Stimulated activated CD8-positive, alpha-beta memory T cell treated with anti-CD3 and anti-CD28 coated beads, Interleukin-4, amount 100 ng/mL, for 24 hours (primary cell): ENCODE measurements at places on chromosomes 11 and 22.
A peak's percentile ranks its signal among the peaks of the same experiment; 100 is the strongest.

DNA sequence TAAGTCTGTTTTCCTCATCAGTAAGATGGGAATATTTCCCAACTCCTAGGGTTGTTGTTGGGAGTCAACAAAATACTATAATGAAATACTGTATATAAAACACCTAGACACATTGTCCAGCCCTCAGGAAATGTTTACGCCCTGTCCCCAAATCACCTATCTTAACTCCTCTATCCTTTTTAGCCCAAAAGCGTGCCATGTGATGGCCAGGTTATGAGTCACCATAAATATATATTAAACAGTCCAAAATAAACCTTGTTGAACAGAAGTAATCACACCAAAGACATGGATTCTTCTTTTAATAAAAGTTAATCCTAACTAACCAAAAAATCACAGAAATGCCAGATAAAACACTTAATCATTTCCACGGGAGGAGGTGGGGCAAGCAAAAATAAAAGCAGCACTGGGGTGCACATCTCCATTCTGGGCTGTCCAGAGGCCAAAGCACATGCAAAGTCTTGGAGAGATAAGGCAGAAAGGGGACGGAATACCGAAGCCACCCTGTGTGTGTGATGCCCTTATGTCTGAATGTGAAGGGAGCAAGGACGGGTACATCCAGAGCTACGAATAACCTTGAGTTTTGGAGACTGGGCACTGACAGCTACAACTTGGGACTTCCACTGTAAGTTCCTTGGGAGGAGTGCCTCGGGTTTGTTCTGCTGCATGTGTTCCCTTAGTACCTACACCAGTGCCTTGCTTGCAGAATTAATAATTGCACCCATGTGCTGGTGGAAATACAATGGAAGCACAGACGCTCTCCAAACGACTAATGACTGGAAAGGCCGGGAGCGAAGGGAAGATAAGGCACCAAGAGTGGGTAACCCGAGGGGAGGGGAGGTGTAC is 1.1 kb downstream of the OSBP start:
- DNase-seq: no peak

DNA sequence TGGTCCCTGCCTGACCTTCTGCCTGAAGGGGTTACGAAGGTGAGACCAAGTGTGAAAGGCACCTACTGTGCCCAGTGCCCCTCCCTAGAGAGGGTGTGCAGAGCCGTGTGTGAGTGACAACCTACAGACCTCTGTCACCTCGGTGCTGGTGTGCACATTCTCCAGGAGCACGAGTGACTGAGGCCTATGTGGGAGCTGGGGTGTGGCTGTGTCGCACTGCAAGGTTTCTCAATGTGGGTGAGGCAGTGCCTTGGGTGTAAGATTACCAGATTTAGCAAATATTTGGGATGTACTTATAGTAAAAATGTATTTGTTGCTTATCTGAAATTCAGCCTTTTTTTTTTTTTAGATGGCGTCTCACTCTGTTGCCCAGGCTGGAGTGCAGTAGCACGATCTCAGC is 5.6 kb downstream of the STARD10 start:
- no peak for DNase-seq

DNA sequence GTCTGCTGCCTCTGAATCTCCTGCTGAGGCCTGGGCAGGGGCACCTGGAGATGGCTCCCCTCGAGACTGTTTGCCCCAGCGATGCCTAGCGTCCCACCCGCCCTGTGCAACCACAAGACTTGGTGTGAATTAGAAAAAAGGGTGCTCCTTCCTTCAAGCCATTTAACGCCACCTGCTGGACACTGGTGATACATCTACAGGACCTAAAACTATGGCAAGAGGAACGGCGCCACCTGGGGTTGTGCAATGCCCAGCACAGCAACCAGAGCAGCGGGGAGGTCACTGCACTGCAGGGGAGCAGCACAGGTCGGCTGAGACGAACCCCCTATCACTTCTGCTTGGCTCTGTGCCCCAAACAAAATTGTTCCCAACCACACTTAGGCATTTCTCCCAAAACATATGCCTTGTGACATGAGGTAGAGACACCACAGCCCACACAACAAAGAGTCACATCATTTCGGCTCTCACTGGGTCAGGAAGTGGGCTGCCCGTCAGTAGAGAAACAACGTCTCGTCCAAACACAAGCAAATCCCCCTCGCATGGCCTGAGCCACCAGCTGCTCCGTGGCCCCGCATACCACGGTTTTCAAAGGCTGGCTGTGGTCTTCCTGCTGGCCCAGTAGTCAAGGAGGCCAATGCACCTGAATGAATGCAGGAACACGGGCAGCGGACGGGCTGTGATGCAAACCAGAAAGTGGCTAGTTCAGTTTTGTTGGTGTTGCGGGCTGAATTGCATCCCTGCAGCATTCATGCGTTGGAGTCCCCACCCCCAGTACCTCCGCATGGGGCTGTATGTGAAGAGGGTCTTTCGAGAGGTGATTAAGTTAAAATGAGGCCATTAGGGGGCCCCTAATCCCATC is 171.9 kb downstream of the SHANK2 start:
- peak; percentile 30 for DNase-seq

GRCh38 chr11:66225066-66225465 is 43.4 kb upstream of the RAB1B start:
- no peak for DNase-seq

GRCh38 chr11:10623797-10624761 is 55.6 kb upstream of the LYVE1 start:
- no peak for DNase-seq

- no peak for DNase-seq
These were observed 19.2 kb upstream of the MUC5B start for GRCh38 chr11:1203505-1204271.

DNA sequence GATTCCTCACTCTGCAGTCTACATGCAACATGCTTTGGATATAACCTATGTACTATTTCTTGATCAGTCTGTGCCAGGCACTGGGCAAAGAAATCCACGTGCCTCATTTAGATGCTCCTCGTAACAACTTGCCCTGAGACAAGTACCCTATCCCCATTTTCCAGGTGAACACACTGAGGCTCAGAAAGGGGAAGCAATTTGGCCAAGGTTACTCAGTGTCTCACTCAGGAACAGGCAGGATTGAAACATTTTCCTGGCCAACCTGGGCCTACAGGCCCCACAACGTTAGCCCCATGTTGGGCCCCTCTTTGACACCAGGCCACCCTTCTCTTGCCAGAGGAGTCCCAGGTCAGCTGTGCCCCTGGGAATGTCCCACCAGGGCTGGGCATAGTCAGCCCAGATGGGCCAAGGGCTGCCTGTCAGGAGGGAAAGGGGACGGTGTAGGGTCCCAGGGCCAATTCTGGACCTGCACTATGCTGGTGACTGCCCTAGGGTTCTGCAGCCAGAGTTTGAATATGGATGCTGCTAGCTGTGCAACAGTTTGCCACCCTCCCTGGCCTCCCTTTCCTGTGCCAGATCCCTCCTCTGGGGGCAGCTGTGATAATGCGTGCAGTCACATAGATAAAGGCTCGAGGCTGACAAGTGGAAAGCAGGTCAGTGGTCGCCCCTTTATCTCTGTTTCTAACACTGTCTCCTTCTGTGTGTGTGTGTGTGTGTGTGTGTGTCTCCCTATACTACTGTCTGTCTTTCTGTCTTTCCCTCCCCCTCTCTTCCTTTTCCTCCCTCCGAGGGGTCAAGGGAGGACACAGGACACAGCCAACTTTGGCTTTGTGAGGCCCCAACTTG is 10.4 kb upstream of the EMID1 start:
- no peak for DNase-seq

- DNase-seq: no peak
These were observed 223.1 kb upstream of the B3GAT1 start for GRCh38 chr11:134634897-134635831.

- DNase-seq: no peak
These were observed 71.5 kb upstream of the IGLL5 start for GRCh38 chr22:22816171-22816514.

DNA sequence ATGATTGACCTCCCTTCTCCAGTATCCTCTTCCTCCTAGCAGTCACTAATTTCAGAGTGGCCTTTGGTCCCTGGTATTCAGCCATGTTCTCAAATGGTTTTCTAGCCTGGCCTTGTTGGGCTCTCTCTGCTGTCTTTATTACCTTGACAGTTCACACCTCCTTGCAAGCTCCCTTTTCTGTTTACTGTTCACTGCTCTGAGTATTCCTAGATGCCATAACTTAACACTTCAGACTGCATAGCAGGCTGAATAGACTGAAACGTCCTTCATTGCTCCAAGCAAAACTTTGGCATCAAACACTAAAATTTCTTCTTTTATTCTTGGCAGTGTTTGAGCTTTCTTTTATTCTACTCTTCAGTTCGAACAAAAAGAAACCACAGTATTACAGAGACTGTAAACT is 49.7 kb upstream of the SLC25A18 start:
- no peak for DNase-seq

- DNase-seq: no peak
These were observed 100.8 kb downstream of the KIAA1671 start for GRCh38 chr22:25053153-25053805.

DNA sequence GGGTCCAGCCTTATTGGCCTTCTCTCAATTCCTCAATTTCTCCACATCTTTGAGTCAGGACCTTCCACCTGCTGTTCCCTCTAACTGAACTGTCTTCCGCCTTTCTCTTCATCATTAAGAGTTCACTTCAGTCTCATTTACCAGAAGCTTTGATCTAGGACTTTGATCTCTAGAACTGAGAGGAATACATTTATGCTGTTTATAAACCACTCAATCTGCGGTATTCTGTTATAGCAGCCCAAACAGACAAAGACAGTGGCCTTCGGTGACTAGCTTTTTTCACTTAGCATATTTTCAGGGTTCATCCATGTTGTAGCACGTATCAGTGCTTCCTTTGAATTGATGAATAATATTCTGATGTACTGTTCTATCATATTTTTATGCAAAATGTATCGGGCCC is 10.5 kb downstream of the CLPB start:
- no peak for DNase-seq

DNA sequence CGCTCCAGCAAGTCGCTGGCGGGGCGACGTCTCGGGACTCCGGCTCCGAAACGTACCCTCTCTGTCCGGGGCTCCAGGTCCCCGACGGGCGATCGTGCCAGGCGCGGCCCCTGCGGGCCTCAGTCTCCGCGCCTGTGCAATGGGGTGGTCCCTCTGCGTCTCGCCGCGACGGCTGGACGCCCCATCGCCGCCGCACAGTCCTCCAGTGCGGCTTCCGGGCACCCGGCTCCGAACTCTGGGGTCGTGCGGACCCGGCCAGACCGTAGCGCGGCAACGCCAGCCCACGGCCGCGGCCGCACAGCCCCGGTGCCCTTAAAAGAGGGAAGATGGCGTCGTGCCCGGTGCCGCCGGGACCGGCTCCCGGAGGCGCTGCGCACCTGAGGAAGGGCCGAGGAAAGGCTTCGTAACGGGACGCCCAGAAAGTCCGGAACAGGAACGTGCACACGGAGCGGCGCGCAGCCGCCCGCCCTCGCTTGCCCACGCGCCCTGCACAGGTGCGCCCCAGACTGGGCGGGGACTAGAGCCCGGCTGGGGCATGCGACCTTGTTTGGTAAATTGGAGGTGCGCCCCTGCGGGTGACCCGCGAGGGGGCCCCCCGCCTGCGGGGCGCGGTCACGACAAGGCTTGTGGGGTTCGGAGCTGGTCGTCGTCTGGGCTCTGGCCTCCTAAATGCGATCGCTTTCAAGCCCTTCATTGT is 525 bp downstream of the BIK start:
- DNase-seq: no peak

GRCh38 chr11:84866922-84867321 is 760.2 kb downstream of the DLG2 start:
- DNase-seq: no peak

DNA sequence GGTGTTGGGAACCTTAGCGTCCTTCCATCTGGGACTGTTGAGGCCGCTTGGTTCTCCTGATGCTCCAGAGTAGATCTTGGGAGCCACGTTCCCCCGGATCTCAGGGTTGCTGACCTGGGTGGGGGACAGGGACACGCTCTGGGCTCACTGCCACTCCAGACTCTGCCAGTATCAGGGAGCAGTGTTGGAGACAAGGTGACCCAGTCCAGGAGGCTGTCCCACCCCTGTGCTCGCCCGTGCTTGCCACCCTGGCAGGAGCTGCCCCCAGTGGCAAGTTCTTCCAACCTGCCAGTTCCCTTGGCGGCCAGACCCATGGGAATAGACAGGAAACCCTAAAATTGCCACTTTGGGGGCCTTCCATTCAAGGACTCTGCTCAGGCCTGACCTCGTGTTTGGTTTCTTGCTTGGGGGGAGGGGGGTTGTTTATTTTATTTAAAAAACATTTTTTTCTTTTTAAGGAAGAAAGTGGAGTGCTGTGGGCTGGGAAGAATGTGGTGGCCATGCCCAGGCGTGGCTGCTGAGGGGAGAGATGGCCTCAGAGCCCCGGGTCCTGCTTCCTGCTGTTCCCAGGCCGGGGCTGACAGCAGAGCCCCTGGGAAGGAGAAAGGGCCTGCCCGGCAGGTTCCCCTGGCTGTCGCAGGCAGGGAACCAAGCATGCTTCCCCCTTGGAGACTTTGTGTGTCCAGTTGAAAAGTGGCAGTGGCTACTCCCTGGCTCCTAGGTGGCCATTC is 7.2 kb downstream of the GRK2 start:
- DNase-seq: no peak

DNA sequence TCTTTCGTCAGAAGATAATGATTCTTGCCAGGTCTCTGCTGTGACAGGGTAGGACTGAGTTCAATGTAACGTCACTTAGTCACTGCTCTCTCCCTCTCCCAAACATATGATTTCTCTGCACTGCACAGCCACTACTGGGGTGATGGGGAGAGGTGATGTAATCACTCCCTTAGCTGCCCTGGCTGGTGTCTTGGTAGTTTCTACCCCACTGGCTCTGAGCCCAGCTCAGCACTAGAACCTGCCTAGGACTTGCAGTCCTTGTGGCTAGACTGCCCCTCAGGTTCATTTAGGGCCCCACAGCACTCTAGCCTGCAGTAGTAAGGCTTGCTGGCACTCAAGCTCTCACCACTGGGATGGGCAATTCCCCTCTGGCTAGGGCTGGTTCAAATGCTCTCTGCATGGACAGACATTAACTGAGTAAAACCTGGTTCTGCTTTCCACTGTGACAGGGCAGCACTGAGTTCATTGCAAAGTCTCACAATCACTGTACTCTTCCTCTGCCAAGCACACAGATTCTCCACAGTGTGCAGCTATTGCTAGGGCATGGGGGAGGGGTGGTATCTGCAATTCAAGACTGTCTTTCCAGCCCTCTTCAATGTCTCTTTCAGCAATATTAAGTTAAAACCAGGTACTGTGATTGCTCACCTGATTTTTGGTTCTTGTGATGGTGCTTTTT is 571.4 kb upstream of the FAT3 start:
- DNase-seq: no peak

GRCh38 chr22:45163099-45163450 is 650 bp upstream of the NUP50 start:
- no peak for DNase-seq

- no peak for DNase-seq
These were observed 437.3 kb upstream of the CADM1 start for GRCh38 chr11:115941481-115941993.
